ENCODE measurements at places on chromosomes 13 and 19.

DNA sequence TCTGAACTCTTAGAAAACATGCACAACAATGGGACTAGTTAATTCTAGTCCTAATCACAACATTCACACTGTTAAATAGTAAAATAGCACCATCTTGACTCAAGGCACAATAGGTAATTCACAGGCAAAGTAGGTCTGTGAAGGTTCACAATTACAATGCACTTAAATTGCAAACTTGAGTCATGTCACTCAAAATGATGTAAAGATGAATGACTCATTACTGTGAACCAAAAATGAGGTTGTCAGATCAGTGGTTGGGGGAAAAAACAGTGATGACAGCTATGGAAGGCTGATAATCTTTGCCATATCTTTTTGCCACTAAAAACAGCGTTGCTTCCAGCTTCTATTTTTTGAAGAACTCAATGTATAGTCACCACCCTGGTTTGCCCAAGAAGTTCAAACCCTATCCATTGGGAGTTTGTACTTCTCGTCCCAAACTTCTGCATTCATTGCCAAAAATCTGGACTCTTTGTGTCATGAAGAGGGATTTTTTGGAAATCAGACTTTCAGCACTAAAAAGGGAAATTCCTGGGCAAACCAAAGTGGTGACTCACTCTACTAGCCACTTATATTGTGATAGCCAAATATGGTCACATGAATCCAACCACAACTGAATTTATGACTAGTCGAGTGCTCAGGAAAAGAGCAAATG, 200.9 kb upstream of the TMTC4 start:
- DNase-seq, result no peak

GRCh38 chr19:29636553-29637360, 28.5 kb upstream of the PLEKHF1 start:
- DNase-seq, result no peak

GRCh38 chr19:41409288-41409687, 11.7 kb downstream of the BCKDHA start:
- no peak for DNase-seq

GRCh38 chr19:38233740-38234251, 9.8 kb upstream of the DPF1 start:
- DNase-seq, result peak; percentile 88

GRCh38 chr13:51844862-51845573, at the start of gene TMEM272:
Gene TMEM272, minus strand, starts transcription at chr13:51845177. Its CDS starts 6,647 bp downstream, at chr13:51838530.
- DNase-seq, result peak; percentile 71

- DNase-seq, result peak; percentile 54
Measured at GRCh38 chr19:47109541-47110375, 3.8 kb downstream of the ZC3H4 start.

- no peak for DNase-seq
Measured at GRCh38 chr19:56107626-56108351, 13.3 kb downstream of the ZNF787 start.

- DNase-seq, result no peak
Measured at GRCh38 chr13:41720839-41721561, 239.9 kb downstream of the VWA8 start.

GRCh38 chr19:16265205-16265604, 59.4 kb upstream of the KLF2 start:
- no peak for DNase-seq

DNA sequence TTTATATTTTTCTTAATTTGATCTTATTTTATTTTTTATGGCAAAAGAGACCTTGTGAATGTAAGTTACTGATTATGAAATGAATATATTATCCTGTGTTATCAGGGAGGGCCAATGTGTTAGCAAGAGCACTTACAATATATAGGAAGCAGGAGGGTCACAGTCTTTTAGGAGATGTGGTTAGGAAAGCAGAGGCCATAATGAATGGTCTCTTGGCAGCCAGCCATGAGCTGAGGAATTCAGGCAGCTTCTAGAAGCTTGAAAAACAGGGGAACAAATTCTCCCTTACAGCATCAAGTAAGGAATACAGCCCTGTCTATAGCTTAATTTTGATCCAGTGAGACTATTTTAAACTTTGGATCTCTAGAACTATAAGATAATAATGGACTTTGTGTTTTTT, 2374.6 kb downstream of the PCDH9 start:
- DNase-seq, result no peak

DNA sequence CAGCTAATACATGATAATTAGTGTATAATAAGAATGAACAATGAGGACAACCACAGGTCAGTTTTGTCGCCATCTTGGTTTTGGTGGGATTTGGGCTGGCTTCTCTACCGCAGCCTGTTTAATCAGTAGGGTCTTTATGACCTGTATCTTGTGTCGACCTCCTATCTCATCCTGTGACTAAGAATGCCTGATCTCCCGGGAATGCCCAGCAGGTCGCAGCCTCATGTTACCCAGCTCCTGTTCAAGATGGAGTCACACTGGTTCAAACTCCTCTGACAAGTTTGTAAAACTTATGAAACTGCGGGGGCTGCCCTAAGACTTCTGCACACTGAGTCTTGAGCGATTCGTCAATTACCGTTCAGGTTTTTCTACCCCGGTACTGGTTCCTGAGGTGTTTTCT, 21.5 kb upstream of the ADGRE1 start:
- no peak for DNase-seq
